ENCODE measurements at places on chromosomes 16 and 17.

- peak; percentile 83 for DNase-seq
These were observed 504 bp downstream of the ERBB2 start for GRCh38 chr17:39700148-39700987.

GRCh38 chr17:30405161-30405560, 26.4 kb downstream of the CPD start:
- no peak for DNase-seq

- DNase-seq = no peak
These were observed 13.6 kb downstream of the SCGB1C2 start for GRCh38 chr17:151004-151403.

- peak; percentile 93 for DNase-seq
These were observed at the start of gene NHERF1 for GRCh38 chr17:74748529-74749278. Gene NHERF1, plus strand, starts transcription at chr17:74748628. Its CDS starts 219 bp downstream, at chr17:74748847.

DNA sequence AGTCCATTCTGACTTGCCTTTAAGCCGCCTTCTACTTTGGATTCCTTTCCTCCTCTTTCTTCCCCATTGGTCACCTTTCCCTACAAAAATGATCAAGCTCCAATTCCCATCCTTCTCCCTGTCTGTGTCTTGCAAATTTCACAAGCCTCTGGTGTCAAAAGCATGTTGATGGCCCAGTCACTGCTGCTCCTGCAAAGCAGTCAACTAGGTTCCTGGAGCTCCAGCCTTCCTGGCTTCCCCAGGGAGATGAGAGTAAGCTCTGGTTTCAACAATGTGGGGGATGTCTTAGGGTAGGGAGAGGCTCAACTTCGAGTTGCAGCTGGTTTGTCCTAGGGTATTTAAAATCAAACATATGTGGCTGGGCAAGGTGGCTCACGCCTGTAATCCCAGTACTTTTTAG, 36.1 kb upstream of the HELZ start:
- no peak for DNase-seq

DNA sequence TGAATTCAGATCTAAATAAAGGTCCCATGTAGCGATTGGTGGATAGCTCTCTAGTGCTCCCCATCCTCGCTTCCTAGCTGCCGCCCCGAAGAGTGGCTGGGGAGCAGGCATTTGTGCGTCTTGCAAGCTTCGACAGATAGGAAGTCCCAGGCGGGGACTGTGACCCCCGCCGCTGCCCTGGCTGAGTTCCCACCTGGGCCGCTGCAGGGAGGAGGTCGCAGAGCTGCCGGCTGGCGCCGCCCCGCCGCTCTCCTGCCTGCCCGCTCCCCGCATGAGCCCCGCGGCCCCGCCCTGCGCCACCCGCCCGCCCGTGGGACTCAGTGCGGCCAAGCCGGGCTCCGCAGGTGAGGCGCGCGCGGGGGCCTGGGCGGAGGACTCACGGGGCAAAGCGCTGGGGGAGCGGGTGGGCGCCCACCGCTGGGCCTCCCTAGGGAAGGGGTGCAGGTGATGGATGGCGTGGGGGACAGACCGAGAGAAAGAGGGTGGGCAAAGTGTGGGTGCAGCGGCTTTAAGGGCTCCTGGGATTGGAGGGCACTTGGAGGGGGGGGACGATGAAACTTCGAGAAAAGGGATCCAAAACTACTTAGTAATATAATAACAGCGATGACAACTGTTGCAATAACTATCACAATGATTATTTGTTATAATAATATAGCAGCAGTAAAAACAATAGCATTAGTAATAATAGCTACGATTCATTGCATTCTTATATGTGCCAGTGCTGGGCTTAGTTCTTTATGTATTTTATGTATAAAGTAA, at the start of gene OTOA:
TSS of gene OTOA (plus strand) at position 80 of the 759 bp plus-strand sequence. CDS start 14,547 bp downstream, outside the sequence.
- no peak for DNase-seq

DNA sequence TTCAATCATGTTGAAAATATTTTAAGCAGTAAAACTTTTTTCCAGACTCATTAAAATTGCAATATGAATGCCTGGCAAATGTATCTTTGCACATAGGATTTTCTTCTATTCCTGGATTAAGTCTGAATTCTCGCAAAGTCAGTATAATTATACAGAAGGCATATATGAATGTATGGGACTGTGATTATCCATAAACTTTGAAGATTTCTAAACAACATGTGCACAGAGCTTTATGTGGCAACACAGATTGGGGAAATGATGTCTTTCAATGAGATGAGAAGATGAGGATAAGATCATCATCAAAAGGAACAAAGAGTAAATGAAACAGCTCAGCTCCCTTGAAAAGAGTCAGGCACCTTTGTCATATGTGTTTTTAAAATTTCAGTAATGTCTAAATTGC, 635.3 kb downstream of the CDH11 start:
- DNase-seq = no peak

GRCh38 chr17:27974045-27974436, 68.4 kb upstream of the NLK start:
- DNase-seq = no peak

DNA sequence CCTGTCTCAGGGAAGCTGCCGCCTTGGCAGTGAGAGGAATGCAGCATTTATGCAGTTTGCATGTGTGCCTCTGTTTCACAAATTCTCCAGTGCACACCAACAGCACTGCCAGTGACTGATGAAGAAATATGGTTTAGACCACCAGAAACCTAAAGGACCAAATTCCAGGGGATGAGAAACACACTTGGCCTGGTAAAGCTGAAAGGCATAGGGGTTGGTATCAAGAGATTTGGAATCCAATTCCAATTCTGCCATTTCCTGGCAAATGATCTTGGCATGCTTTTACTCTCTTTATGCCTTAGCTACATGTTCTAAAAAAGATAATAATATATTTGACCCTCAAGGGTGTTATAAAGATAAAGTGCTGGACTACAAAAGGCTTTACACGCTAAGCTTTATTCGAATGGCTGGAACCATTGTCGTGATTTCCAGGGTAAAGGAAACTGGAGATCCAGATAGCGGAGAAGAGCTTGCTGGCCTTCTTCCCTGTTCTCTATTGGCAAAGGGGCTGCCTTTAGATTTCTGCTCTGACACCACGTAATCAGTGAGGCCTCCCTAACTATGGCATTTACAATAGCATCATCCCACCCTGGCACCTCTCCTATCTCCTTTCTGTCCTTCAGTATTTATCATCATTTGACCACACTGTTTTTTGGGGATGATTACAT, 359.8 kb upstream of the ASIC2 start:
- DNase-seq = no peak

DNA sequence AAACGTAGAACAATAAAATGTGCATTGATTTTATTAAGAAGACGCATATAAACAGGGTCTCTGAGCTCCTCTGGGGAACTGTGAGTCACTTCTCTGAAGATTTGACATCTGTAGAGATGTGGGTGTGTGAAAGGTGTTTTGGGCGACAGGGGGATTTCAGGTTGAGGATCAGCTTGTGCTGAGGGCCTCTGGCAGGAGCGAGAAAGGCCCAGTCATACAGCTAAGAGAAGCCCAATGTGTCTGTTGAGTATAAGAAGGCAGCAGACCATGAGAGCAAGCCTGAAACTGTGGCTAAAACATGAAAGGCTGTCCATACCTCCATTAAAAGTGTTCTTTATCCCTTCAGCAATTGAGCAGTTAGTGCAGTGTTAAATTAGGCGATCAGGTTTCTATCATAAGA, 406.5 kb upstream of the MON1B start:
- no peak for DNase-seq

DNA sequence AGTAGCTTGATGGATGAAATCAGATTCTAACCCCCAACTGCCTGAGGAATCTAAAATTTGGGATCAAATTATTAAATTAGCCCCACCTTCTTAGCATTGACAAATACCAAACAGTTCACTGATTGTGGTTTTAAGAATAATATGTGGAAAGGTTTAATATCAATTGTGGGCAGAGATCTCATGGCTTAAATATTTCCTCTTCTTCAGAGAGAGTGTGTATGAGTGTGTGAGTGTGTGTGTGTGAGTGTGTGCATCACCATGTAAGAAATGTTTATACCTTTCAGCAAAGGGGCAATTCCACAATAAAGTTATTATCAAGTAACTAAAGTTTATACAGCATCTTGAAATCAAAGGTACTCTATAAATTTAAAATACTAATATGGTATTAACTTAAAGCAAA, 3.2 kb downstream of the SMURF2 start:
- no peak for DNase-seq

- no peak for DNase-seq
These were observed 763 bp upstream of the SOX9 start for GRCh38 chr17:72119873-72120641.

DNA sequence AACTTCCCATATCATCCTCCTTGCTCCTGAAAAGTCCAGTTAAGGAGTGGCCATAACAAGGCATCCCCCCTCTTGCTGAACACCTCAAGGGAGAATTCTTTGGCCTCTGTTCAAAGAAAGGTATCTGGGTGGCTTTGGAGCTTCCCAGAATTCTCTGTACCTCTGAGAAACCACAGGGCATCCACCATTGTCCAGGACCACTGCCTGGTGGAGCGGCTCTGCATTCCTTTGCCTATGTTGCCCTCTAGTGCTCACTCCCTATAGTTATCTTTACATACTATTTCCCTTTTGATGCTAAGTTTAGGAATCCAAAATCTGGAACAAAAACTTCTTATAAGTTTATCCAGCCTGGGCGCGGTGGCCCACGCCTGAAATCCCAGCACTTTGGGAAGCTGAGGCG, 30.3 kb downstream of the CHD9NB start:
- DNase-seq = peak; percentile 70

DNA sequence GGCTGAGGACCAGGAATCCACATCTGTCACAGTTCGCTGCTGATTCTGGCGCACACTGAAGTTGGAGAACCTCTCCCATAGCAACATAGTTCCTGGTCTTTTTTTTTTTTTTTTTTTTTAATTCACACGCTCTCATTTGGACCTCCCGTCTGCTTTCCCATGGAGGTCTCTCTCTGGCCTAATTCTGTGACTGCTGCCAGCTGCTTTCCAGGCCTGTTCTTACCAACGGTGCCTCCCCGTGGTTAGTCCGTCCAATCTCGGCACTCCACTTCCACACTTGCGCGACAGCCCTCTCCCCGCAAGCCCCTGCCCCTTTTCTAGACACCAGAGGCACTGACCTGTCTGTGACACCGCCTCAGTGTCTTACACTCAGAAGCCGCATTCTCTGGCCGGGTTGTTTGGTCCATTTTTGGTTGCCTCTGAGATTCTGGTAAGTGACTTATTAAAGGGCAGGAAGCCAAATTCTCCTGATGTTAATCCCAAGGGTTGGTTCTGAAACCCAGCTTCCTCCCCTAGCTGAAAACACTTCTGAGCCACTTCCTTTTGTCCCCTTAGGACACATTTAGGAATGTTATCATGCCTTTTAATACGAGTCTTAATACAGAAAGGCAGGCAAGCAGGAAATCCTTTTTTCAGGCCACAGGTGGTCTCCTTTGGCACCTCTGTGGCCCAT, 1.1 kb upstream of the AKTIP start:
- DNase-seq = peak; percentile 73

DNA sequence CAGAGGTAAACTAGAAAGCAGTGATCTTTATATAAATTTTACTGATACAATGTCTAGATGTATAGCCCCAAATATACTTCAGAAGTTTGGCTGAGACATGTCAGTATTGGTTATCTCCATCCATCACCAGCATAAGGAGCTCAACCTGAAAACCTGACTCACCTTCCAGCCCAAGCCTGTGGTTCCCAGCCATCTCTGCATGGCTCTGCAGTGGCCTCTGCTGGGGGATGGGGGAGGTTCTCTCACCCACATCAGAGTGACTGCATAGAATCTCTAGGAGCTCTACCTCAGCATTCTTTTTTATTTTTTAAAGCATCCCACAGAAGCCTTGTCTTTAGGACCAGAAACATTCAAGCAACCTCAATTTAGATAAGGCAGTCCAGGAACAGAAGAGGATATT, 27.3 kb downstream of the USP7 start:
- DNase-seq = no peak

DNA sequence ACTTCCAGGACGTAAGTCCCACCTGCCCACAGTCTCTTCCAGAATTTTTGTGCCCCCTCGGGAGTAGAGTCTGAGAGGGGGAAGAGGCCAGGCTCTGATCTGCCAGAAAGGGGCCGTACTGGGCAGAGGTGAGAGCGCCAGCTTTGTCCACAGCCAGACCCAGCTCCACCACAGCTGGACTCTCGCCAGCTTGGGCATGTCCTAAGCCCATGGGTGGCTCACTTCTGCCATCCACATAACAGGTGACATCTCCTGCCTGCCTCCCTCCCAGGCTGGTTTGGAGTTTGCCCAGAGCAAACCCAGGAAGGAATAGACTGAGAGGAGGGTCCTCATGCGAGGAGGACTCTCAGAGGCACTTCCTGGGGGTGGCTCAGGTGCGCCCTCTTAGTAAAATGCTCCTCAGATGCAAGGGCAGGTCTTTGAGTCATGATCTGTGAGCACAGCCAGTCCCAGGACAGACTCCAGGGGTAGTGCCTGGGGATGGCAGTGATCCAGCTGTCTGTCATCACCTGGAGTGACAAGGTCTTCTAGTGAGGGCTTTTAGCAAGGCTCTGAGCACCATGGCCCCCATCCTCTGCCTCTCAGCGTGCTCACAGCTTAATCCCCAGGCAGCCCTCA, 89.2 kb downstream of the AMFR start:
- DNase-seq = no peak

- no peak for DNase-seq
These were observed 17.9 kb upstream of the NSMCE1 start for GRCh38 chr16:27286451-27286850.

- DNase-seq = no peak
These were observed 55.9 kb downstream of the TBC1D16 start for GRCh38 chr17:79979816-79980215.

GRCh38 chr17:39871801-39872200, 3.8 kb downstream of the ZPBP2 start:
- DNase-seq = no peak

DNA sequence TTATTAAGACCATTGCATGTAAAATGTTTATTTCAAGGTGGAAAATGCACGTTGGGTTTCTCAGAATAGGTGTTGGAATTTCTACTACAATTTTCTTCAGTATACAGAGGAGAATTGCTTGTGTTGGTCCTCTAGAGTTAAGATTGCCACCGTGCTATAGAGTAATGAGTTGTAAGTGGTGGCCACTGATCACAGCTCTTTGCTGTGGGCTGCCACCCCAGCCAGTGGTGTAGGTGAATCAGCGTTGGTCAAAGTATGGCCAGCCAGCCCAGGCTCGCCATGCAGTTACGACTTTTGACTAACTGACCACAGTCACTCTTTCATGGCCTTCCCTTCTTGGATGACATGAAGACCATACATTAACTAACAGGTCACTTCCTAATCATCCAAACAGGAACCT, 12.6 kb upstream of the PRKAR1A start:
- DNase-seq = no peak

- peak; percentile 31 for DNase-seq
These were observed 37.4 kb downstream of the TK2 start for GRCh38 chr16:66512272-66513110.

GRCh38 chr17:73291260-73291801, 20.5 kb downstream of the CDC42EP4 start:
- no peak for DNase-seq

DNA sequence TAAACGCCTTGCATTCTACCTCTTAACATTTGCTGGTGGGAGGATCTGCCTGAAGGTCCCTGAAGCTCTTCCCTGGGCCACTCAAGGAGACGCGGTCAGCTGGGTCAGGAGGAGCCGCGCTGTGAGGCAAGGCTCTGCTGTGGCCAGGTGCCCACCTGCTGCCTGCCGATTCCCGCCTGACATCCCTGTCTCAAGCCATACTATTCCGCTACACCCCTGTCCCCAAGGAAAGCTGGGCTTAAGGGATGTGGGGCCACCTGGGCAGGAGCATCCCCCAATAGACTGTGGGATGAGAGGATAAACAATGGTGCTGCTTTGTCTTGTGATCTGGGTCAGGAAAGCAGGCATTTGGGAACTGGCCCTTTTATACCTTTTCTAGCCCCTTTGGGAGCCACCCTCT, 5.1 kb downstream of the TPPP3 start:
- no peak for DNase-seq
